ENCODE measurements at places on chromosomes 12 and 14. TPM values are rescaled to one million over a fixed set of nuclear protein-coding genes. Genes with fewer than 3 reads are reported as not detected.

Gene WNT1
- total RNA-seq, result 0.07 TPM

Gene BDKRB1
- 0.48 TPM for total RNA-seq

Gene FANCM
- 7.1 TPM for total RNA-seq

Gene SLC39A5
- not detected for total RNA-seq

Data from A549 treated with Hydrocortisone at 1 μM for 4 hours (cell line).